LHCN-M2 (cell line): ENCODE measurements at places on chromosomes 2 and 18. TPM values are rescaled to one million over a fixed set of nuclear protein-coding genes. Genes with fewer than 3 reads are reported as not detected.

DNA sequence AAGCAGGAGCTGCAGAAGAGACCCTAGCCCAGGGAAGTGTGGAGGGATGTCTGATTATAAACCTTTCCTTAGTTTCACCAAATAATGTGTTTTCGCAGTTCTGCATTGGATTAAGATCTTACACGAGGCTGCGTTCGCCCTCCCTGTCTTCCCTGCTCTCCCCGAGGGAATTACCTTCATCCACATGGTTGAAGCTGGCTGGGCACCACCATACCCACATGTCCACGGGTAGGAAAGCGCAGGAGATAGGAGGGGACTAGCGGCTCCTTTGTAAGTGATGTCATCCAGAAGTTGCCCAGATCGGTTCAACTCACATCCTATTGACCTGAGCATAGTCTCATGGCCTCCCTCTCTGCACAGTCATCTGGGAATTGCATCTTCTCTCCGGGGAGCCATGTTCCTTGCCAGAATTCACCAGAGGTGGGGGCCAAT lies 1.1 kb downstream of the TTL start:
- peak; percentile 72 for DNase-seq

DNA sequence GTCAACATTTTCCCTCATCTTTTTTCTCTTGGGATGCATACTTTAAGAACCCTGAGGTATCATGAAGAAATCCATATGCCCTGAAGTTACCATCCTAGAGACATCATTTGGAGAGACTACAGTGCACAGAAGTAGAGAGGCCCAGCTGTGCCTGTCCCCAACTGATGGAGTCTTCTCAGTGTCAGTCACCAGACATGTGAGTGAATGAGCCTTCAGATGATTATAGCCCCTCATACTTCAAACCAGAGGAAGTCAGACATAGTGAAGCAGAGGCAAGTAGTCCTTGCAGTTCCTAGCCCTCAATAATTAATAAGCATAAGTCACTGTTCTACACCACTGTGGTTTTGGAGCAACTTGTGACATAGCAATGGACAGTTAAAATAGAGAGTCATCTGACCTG lies 194.4 kb upstream of the ITGA4 start:
- no peak for DNase-seq

GRCh38 chr2:105868060-105868459 lies 123.3 kb downstream of the NCK2 start:
- DNase-seq: peak; percentile 68

- peak; percentile 22 for DNase-seq
These were observed 43.1 kb upstream of the LONRF2 start for GRCh38 chr2:100365434-100365833.

The ITGA6 gene
- 67.5 and 98.8 TPM in 2 replicates for total RNA-seq

GRCh38 chr18:25145731-25146511 lies 206.0 kb downstream of the ZNF521 start:
- DNase-seq: no peak

DNA sequence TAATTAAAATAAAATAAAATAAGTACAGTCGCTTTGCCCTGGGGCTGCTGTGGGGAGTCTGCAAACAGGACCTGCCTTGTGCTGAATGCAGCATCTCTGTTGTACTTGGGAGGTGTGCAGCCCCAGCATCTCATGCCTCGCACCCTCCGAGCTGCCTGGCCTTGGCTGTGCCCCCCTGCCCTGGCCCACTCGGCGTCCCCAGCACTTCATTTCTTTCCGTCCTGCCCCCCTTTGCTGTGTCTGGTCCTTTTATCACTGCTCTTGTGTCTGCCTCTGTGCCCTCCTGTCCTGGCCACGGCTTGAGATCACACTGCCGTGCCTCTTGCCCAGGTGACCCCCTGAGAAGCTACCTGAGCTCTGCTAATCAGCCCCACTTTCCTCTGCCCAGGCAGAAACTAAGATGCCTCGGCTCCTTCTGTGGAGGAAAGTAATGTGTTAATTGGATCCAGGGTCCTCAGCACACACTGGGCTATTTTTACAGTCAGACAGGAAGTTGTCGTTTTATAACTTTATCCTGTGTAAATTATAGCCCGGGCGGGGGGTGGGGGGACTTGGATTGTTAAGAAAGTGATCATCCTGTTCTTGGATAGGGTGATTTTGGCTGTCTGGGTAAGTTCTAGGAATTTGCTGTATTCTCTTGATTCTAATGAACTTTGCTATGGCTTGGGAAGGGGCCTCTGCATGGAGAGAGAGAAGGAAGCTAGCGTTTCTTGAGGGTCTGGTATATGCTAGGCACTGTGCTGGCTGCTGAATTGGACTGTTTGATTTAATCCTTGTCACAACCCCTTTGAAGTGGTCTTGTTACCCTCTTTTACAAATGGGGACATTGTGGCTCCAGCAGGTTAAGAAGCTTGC lies 69.4 kb downstream of the AGAP1 start:
- no peak for DNase-seq

The FBXO41 gene
- 4.0 and 4.8 TPM in 2 replicates for total RNA-seq

The CREG2 gene
- 1.8 and 2.4 TPM in 2 replicates for total RNA-seq

DNA sequence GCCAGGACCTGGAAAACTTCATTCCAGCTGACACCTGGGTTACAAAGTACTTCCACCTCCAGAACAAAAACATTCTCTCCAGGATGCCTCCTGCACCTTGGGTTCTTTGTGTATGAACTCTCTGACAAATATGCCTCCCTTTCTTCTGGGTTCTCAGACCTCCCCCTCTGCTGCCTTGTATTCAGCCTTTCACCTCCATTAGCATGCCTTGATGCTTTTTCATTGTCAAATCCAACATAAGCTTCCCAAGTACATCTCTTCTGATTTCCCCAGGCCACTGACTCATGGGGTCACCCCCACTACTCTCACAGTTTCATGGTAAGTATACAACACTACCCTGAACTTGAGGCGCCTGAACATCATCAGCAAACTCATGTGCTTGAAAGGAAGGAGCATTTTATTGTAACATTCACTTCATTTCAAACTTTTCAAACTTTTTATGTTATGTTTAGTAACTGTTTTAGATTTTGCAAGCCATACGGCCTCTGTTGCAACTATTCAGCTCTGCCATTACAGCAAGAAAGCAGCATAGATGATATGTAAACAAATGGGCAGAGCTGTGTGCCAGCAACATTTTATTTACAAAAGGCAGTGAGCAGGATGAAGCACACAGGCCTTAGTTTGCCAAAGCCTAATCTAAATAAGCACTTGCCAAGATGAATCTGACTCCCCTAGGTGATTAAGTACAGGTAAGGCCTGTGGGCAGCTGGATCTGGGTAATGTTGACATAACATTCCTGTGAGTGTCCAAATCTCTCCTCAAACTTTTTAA lies 32.5 kb upstream of the MRPS9 start:
- no peak for DNase-seq

GRCh38 chr18:63189817-63190216 lies 129.8 kb downstream of the BCL2 start:
- DNase-seq: no peak

The CDK5R2 gene
- total RNA-seq: 0.17 and 0.38 TPM in 2 replicates

The SCYGR2 gene
- not detected in 2 replicates for total RNA-seq

DNA sequence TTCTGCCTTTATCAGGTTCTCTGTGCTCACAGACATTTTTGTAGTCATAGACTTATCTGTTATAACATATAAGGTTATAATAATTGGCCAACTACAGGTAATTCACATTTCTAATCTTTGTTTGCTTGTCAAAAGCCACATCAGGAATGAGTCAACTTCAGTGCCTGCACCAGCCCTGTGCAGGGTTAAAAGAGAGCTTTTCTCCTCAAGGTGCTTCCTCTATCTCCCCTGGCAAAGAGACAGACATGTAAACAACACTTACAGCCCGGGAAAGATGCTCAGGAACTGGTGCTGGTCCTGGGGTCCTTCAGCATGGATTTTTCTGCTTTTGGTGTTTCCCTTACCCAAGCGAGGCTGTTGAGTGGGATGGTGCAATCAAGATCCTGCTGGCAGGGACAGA lies 7.7 kb upstream of the EHD3 start:
- DNase-seq: no peak

The IL1F10 gene
- total RNA-seq: not detected in 2 replicates

DNA sequence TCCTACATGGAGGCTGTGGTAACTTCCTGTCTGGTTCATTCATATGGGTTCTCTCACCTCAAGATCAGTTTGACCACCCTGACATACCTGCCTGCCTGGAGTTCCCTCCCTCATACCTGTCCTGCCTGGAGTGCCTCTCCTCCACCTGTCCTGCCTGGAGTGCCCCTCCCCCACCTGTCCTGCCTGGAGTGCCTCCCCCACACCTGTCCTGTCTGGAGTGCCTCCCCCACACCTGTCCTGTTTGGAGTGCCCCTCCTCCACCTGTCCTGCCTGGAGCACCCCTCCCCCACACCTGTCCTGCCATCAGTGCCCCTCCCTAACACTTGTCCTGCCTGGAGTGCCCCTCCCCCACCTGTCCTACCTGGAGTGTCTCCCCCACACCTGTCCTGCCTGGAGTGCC lies 461.9 kb downstream of the PTPRM start:
- no peak for DNase-seq

DNA sequence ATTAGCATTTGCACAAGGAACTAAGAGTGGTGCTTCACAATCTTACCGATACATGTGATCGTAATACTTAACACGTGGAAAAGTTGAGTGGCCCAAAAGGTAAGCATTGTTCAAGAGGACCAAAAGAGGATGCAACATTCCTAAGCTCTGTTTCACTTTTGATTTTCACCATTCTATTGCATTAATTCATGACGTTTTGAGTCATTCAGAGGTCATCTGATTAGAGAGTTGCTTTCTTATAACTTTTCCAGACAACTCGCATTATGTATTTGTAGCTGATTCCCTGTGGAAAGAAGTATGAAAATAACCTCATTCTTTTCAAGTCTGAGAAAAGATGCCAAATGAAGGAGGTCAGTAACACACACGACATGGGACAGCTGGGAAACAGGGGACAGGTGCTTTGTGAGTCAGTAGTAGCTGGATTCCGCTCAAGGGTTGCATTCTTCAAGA lies 344.4 kb downstream of the RND3 start:
- DNase-seq: peak; percentile 82

DNA sequence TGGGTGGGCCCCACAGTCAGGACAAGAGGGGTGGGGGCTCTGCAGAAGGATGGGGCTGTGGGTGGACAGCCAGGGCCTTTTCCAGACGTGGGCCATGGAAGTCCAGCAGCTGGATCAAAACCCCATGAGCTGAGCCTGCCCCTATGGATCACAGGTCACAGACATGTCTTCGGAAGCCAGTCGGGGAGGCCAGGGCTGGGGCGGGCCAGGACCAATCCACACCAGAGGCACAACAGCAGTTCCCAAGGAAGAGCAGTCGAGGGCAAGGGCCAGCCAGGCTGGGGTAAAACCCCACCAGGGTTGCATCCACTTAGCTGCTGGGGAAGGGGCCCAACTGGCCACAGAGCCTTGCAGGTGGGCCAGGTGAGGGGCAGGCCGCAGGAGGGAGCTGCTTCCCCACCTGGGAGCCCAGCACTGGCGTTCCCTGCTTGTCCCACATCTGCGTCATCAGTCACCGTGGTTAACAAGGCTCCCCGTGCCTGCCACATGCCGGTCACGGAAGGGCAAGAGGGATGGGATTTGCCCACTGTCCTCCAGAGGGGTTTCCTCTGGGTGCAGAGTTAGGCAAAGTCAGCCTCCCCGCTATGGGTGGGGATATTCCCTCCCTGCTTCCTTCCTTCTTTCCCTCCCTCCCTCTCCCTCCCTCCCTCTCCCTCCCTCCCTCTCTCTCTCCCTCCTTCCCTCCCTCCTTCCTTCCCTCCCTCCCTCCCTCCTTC lies 46.4 kb upstream of the ODC1 start:
- no peak for DNase-seq

The ALKAL2 gene
- not detected in 2 replicates for total RNA-seq

DNA sequence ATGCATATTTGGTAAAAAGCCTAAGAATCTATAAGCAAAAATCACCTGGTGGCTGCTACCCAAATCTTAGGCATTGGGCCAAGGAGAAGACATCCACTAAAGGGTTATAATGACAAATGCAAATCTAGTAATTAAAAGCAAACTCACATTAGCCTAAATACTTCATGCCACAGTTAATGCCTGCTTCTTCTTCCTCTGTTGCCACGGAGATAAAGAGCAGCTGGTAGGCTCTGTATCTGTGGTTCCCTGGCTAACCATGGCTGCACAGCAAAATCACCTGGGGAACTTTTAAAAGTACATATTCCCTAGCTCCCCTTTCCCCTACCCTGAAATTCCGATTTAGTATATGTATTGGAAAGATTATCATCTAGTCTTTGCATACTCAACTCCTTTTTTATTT lies 114.3 kb downstream of the LNPK start:
- DNase-seq: no peak

DNA sequence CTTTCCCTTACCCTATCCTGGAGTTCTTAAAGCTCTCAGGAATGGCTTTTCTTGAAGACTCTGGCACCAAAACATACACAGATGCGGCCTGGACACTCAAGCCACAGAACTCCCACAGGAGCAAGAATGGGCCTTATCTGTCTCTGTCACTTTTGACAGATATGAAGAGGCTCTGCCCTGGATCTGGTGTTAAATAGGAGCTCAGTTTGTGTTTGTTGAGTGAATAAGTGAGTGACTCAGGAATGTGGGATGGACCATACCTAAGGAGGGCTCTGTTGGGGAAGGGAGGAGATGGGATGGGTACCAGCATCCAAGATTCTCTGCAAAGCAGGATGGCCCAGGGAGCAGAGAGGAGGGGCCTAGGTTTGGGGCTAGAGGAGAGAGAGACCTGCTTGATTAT lies 33.9 kb upstream of the EPAS1 start:
- DNase-seq: no peak

DNA sequence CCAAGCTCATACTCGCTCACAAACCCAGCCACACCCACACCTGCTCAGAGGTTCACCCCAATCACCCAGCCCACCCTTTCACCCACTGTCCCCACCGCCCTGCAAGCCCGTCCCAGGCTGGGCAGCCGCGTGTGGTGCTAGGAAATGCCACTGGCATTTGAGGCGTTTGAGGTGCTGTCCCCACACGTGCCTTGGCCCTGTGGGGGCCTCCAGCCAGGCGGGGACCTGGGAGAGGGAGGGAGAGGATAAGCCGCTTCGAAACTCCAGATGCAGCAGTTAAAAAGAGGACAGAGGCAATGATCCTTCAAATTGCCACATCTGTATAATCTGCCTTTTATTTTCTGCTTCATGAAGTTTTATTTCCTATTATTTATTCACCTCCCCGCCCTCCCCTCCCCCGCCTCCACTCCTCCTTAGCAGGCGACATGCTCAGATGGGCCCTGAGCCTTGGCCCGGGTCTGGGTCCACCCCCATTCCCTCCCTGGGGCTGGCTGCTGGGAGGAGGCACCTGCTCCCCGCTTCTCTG lies 35.9 kb downstream of the PSD4 start:
- DNase-seq: no peak

DNA sequence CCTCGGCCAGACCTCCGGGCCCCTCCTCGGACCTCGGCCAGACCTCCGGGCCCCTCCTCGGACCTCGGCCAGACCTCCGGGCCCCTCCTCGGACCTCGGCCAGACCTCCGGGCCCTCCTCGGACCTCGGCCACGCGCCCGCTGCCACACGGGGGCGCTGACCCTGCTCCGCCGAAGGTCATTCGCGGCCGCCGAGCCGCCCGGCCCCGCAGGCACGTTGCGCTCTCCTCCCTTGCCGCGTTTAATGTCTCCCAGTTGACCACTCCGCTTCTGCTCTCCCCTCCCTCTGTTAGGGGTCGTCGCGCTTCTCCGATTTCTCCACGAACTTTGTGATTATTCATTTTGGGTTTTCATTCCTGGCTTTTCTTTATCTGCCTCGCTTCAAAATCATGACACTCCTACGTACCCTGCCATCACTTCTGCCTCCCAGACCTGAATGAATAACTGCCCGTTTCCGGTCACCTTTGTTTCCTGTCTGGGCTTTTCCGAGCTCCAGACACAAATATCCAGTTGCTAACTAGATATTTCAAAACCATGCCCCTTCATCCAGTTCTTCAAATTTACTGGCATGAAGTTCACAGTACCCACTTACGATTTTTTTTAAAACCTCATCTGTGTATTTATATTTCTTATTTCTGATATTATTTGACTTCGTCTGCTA lies 14.8 kb upstream of the COLEC12 start:
- DNase-seq: no peak

The DIPK1C gene
- total RNA-seq: not detected in 2 replicates

The SFT2D3 gene
- total RNA-seq: 6.0 and 6.5 TPM in 2 replicates

The HMSD gene
- total RNA-seq: not detected in 2 replicates
